NCI-H69 (cell line): ENCODE measurements at places on chromosomes 2 and 18.

DNA sequence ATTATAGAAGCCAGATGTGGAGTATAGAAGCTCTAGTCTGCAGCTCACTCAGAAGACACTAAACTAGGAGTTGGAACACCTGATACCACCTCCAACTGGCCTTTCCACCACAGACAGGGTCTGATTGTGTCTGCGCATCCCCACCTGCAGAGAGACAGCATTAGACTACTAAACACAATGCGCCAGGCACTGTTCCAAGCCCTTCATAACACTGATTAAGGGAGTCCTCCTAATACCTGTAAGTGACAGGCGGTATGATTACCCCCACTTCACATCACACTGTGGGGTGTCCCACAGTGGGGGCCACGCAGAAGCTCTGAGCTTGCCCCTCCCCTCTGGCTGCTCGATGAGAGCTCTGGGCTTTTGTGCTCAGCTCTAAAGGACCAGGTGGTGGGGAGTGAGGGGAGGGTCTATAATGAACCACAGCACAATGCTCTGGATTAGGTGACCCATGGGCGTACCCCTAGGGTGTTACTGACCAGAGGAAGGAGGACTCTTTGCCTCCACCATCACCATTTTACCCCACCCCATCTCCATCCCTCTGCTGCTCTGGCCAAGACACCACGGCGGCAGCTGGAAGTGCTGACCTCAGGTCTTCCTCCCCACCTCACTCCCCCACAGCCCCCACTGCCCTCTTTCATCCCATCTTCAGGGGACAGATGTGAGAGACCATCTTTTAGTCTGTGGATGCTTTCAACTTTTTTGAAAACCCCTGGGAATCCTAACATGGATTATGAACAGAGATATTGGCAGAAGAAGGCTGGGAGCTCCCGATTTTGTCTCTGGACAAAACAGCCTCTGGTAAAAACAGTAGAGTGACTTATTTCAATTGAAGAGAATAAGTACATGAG is 145.1 kb downstream of the GFPT1 start:
- DNase-seq: peak; percentile 92

DNA sequence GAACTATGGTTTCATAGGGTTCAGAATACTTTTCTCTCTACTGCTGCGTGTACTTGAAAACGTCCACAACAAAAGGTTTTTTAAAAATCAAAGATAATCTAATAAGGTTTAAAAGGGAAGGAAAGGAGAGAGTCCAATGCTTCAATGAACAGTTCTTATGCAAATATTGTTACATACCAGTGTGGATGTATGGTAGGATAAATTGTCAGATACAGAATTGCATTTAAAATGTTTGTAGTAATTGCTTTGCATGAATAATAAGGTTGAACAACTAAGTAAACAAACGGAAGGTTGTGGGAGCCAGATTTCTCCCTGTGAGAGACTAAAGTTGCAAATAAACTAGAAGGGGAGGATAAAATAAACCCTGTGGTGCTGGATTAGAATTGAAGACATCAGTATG is 53.8 kb upstream of the RBBP8 start:
- DNase-seq: peak; percentile 61

DNA sequence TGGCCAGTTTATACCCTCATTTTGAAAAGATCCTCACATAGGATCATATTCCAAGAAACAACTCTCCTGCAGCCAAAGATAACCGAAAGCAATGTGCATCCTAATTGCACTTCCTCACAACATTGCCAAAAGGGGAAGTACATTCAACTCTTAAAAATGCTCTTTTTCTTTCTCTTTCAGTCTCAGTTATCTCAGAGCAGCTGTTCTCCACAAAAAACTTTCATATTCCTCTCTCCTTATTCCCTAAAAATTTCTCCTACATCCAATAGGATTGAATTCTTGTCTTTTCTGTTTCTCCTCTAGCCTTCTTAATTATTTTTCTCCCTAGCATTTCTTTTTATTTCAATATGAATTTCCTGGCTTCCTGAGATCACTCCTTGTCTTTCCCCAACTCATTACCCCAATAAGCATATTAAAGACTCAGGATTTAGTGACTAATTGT is 7.4 kb upstream of the VRK2 start:
- no peak for DNase-seq

- DNase-seq: no peak
Measured at GRCh38 chr2:174059178-174059883, 94.2 kb upstream of the SP3 start.
